Activated CD4-positive, alpha-beta T cell treated with anti-CD3 and anti-CD28 coated beads, Interleukin-2, amount 50 U/mL, for 16 hours (primary cell): ENCODE measurements at places on chromosomes 3 and 15.

DNA sequence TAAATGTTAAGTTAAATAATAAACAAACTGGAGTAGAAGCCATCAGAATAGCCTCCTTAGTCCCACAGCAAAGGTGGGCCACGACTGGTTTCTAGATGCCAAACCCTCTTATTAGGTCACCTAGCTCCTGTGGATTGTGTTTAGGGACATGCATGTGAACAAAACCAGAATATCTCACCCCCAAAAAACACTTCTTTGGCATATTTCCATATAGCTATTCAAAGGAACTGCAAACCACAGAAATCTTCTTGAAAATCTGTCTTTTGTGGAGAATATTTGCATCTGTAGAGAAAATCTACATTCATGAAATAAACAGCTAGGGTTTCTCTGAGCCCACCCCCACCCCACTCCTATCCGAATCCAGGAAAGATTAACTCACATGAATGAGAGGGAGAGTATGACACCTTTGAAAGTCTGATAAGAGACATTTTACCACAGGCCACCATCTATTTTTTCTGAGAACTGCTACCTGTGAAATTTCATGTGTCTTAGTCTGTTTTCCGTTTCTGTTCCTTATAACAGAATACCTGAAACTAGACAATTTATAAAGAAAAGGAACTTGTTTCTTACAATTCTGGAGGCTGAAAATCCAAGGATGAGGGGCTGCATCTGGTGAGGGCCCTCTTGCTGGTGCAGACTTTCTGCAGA, 159.4 kb downstream of the NEK10 start:
- no peak for DNase-seq

DNA sequence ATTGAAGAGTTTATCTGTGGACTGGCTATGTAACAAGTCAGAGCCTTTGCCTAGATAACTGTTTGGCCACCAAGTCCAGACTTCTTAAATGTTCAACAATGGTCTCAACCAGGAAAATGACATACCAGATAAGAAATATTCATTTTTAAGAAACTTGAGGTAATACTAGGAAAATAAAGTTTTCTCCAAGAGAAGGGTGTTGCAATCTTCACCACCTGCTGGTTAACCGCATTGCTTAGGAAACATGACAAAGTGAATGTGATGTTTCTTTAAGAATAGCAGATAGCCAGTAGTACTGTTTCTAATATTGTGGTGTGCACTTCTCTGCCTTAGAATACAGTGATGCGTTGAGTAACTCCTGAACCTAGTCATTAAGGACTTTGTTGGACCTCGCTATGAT, 321.5 kb upstream of the CADM2 start:
- DNase-seq = no peak

DNA sequence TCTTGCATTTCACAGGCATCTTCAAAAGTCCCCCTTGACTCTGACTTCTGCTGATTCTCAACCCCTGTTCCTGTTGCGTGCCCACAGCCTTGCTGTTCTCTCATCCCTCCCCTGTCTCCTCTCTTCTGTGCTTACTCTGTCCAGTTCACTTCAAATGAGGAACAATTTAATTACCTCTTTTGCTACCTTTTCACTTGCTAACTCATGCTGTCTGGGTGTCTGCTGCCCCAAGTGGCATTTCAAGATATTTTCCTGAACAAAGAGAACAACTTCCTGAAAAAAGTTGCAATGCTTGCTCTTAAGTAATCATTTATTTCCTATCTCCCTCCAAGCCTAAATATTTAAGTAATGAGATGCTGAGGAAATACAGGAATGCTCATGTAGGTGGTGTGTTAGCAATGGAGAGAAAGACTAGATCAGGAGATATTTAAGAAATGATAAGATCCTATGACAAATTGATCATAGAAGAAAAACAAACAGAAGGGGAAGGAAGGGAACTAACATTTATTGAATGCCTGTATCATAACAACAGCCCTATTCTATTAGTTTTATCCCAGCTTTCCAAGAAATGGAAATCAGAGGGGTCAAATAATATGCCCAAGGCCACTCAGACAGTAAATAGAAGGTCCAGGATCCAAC, 42.2 kb downstream of the SV2B start:
- DNase-seq = peak; percentile 2

DNA sequence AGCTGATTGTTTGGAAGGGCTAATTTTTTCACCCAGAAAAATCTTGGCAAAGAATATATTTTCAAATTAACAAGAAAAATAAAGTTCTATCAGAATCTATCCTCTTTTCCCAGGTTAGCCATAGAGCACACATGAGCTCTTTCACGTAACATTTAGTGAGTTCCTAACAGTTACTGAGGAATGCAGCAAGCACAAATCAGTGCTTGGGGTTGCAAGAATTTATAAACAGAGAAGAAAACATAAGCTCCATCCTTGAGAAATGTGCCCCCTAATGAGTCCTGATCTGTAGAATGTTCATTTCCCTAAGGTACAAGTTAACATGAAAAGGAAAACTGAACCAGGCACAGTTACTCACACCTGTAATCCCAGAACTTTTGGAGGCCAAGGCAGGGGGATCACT, 13.9 kb downstream of the EOGT start:
- DNase-seq = no peak

- no peak for DNase-seq
Measured at GRCh38 chr3:43526956-43527355, 94.9 kb downstream of the ANO10 start.

DNA sequence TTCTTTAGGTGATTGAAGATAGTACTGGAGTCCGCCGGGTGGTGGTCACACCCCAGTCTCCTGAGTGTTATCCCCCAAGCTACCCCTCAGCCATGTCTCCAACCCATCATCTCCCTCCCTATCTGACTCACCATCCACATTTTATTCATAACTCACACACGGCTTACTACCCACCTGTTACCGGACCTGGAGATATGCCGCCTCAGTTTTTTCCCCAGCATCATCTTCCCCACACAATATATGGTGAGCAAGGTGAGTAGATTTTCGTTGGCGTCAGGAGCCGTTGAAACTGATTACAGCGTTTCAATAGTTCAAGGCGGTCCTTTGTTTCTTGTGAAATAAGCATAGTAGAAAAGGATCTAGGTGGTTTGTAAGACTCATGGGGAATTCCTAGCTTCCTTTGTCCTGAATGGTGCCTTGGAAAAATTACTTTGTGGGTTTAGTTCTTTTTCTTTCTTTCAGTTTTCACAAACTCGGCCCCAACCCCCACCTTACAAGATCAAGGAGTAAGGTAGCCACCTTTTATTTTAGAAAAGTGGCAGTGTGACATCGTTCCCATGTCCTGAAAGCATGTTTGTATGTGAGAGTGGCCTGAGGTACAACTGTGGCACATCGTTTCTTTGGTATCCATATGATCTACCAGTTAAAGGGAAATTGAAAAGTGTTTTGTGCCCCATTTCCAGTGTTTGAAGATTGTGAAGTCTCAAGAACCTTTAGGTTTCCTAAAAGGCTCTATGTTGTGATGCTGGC, 200.6 kb downstream of the GHSR start:
- no peak for DNase-seq

DNA sequence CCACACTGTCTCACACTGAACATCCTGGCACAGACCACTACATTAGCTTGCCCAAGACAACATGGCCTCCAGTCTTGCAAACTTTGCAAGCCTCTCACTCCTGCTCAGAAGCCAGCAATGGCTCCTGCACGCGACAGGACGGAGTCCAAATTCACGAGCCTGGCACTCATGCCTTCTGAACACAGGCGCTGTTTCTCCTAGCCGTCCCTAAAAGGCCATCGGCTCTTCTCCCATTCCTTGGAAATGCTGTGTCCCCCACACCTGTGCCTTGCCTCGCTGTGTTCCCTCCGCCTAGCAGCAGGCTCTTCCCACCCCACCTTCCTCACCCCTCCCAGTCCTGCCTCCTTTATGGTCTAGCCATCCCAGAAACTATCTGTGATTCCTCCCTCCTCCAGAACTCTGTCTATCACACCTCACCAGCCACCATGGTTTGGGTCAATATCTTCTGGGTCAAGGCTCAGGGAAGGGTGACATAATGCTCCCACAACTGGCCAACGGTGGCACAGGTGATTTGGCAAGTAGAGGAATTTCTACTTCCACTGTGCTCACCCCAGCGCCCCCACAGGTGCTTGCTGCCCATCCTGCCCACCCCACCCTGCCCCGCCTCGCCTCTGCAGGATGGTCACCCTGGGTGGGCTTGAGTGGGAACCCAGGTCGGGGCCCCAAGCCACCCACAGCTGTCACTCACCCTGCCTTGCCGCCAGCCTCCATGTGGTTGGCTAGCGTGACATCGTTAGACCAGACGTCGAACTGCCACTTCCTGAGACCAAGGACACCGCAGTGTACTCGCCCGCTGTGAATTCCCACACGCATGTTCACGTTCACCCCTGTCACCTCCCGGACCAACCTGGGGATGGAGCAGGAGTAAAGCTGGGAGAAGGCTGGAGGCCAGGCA, 120.7 kb downstream of the ADCY5 start:
- no peak for DNase-seq

DNA sequence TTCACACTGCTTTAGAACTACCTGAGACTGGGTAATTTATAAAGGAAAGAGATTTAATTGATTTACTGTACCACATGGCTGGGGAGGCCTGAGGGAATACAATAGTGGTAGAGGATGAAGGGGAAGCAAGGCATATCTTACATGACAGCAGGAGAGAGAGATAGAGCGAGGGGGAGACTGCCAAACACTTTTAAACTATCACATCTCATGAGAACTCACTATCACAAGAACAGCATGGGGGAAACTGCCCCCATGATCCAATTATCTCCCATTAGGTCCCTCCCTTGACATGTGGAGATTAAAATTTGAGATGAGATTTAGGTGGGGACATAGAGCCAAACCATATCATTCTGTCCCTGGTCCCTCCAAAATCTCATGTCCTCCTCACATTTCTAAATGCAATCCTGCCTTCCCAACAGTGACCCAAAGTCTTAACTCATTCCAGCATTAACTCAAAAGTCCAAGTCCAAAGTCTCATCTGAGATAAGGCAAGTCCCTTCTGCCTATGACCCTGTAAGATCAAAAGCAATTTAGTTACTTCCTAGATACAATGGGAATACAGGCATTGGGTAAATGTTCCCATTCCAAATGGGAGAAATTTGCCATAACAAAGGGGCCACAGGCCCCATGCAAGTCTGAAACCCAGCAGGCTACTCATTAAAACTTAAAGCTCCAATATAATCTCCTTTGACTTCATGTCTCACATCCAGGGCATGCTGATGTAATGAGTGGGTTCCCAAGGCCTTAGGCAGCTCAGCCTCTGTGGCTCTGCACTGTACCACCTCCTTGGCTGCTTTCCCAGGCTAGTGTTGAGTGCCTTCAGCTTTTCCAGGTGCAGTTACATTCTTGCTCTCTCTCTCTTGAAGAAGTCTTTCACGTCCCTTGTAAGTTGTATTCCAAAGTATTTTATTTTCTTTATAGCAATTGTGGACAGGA, 481.7 kb upstream of the TGFBR2 start:
- no peak for DNase-seq

GRCh38 chr3:141863491-141863890, 13.0 kb upstream of the ATP1B3 start:
- DNase-seq = no peak

- DNase-seq = peak; percentile 42
Measured at GRCh38 chr3:142563496-142563997, 15.0 kb downstream of the ATR start.

- no peak for DNase-seq
Measured at GRCh38 chr15:38514601-38515000, 50.0 kb downstream of the RASGRP1 start.

GRCh38 chr3:5227812-5228211, 40.3 kb downstream of the EDEM1 start:
- no peak for DNase-seq

DNA sequence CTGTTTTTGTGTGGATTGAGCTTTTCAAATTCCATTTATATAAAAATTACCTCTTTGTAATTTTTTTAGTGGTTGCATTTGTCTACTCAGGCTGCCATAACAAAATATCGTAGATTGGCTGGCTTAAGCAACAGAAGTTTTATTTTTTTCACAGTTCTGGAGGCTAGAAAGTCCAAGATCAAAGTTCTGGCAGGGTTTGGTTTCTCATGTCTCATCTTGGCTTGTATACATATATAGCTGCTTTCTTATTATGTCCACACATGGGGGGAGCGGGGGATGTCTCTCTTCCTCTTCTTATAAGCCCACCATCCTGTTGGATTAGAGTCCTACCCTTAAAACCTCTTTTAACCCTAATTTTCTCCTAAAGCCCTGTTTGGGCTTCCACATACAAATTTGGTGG, 28.5 kb downstream of the MGA start:
- DNase-seq = no peak

GRCh38 chr3:99645277-99646106, 7.1 kb downstream of the COL8A1 start:
- no peak for DNase-seq

DNA sequence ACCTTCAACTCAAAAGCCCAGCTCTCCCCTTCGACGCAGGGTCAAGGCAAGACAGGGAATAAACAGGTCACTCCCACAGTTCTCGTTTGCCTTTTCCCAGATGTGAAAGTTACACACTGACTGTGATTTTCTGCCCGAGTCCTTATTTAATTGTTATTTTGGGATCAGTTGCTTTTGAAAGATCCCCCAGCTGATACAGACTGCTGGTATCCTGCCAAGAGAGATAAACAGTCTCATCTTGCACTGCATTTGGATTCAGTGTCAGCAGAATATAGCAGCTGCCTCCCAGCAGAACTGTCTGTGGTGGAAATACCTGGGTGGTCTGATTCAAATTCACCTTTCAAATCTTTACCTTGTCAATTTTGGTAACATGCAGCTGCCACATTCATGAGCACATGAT, 56.0 kb upstream of the FAM3D start:
- no peak for DNase-seq

DNA sequence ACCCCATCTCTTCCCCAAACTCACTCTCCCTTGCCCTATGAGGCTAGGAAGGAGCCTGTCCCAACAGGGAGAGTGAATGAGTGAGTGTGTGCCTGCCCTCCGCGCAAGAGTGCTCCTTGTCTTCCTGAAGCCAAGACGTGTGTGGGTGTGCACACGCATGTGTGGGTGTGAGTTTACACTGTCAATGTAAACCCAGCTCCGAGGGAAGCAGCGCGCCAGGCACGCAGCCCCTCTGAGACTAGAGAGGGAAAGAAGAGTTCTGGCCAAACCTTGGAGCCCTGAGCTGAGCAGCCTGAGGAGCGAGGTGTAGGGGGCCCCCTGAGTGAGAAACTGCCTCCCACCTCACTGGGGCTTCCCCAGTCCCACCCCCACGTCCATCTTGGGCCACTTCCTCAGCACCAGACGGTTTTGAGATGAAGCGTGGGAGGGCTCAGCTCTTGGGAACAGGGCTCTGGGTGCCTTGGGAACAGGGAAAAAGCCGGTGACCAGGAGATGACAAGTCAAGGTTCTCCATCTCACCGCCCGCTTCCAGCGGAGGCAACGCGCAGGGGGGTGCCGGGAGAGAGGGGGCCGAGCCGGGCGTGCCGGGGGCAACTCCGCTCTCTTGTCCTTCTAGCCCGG, 5.1 kb downstream of the MECOM start:
- DNase-seq = no peak
